ENCODE measurements at places on chromosomes 6 and 20. TPM values are rescaled to one million over a fixed set of nuclear protein-coding genes. Genes with fewer than 3 reads are reported as not detected.
A peak's percentile ranks its signal among the peaks of the same experiment; 100 is the strongest.

SIGLEC1 gene
- total RNA-seq = 8.6 TPM

PNPLA1 gene
- total RNA-seq = 0.79 TPM

DNA sequence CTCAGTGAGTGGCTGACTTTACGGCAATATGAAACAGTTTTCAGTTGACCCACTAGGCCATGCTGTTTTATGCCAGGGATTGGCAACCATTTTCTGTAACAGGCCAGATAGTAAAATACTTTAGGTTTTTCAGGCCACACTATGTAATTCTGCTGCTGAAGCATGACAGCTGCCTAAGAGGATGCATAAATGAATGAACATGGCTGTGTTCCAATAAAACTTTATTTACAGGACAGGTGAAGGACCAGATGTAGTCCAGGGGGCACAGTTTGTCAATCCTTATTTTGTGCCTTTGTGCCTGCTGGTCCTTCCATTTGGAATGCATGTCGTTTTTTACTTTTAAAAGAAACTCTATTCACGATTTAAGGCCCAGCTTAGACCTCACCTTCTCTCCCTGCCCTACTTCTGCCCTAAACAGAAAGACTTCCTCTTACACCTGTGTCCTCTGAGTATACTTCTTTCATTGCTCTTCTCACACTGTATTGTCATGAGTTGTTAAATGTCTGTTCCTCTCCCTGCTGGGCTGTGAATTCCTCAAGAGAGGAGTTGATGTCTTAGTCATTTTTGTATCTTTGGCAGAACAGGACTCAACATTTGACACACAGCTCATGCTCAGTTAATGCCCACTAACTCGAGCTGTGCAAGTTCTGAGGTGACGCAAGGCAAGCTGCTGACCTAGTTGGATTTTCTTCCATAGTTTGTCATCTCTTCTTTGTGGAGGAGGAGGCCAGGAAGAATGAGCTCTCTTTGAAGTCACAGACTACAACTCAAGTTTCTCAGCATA, 90.1 kb upstream of the MAP7 start:
- no peak overlapping the region for H3K27ac ChIP-seq
- no peaks in the 10 kb centered on the region for H3K4me1 ChIP-seq
- no peak for DNase-seq

- H3K4me3 ChIP-seq = no peak overlapping the region
- H3K27me3 ChIP-seq = no peaks in the 10 kb centered on the region
- DNase-seq = no peak
Measured at GRCh38 chr6:169224185-169224695, 29.4 kb downstream of the THBS2 start.

GRCh38 chr20:33790566-33790965, 20.6 kb upstream of the CHMP4B start:
- H3K36me3 ChIP-seq = no peaks in the 10 kb centered on the region
- H3K27ac ChIP-seq = peak overlapping the region; percentile 90
- no peaks in the 10 kb centered on the region for H3K27me3 ChIP-seq
- peak; percentile 88 for DNase-seq
- H3K4me1 ChIP-seq = peaks cover 51% of the 10 kb centered on the region
- no peak overlapping the region for H3K4me3 ChIP-seq

DNA sequence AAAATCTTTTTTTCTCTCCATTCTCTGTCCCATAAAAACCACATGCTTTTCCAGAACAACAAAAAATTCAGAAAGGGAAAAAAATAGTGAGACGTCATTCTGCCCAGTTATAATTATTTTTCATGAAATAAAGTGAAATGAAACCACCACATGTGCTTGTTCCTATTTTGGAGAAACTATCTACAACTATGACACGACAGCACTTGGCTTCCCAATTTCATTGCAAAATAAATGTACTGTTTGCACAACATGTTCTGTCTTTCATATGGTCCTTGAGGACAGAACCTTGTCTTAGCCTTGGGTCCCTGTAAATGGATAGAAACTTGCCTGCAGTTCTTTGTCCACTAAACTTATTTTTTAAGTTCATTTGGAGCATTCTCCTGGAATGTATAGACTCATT, 5.6 kb upstream of the MAN1A1 start:
- H3K4me3 ChIP-seq = no peak overlapping the region
- no peak for DNase-seq
- H3K4me1 ChIP-seq = no peaks in the 10 kb centered on the region
- H3K36me3 ChIP-seq = no peaks in the 10 kb centered on the region

- H3K27ac ChIP-seq = no peak overlapping the region
- DNase-seq = no peak
- H3K4me3 ChIP-seq = no peak overlapping the region
Measured at GRCh38 chr20:50405915-50406609, 104.1 kb upstream of the PTPN1 start.

- H3K27ac ChIP-seq = peak overlapping the region; percentile 69
- H3K36me3 ChIP-seq = no peaks in the 10 kb centered on the region
- H3K4me3 ChIP-seq = no peak overlapping the region
- no peaks in the 10 kb centered on the region for H3K27me3 ChIP-seq
Measured at GRCh38 chr6:52558266-52559000, 18.4 kb downstream of the TRAM2 start.

DNA sequence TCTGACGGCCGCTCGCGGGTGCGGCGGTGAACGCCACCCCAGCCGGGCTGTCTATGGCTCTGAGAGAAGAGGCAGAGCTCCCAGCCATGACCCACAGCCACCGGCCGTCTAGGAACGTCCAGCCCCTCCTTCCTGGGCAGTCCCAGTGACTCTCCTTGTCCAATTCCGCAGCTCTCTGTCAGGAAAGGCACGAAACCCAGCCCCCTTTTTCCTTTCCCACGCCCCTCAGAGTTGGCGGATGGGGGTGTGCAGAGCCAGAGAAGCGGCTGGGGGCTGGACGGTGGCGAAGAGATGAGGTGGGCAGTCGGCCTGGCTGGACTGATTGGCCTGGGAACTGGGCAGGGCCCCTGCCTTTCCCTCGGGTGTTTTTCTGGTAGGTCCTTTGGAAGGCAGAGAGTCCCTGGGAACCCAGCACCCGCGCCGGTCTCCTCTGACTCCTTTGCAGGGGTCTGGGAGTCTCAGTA, 1.5 kb downstream of the EBF4 start:
- H3K36me3 ChIP-seq = no peaks in the 10 kb centered on the region
- H3K27me3 ChIP-seq = peaks cover 73% of the 10 kb centered on the region
- no peak for DNase-seq
- H3K4me3 ChIP-seq = no peak overlapping the region

DNA sequence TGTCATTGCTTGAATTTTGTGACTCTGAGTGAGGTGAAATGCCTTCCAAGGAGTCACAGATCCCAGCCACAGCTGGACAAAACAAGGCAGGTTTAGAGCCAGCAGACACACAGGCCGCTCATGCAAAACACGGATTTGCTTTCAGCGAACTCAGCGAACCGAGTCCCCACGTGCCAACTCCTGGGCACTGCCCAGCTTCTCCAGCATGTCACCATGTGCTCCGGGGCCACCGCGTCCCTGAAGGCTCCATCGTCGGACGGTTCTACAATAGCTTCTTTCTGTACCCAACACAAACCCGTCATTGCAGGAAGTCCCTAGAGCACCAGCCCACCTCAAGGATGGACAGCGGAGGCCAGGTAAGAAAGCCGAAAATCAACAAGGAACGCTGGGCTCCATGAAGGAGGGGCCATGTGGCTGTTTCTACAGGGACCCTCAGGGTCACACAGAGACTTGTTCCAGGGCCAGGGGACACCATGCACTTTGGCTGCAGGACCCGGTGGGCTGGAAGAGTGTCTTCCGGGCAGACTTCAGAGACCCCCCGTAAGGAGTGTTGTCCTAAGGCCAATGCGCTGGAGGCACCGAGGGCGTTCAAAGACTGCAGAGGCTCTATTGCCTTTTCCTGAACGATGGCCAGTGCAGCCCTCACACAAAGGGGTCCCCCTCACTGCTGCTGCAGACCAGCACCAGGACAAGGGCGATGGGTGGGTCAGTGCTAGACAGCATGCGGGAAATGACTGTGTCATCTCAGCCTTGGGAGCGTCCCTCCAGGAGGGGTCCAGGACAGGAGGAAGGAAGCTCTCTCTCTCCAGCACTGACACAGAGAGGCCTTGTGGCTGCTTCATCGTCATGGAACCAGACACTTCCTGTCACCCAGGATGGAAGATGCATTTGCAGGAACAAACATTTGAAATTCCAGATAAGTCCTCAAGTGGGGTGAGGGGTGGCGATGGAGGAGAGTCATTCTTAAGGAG, 19.8 kb downstream of the DACT2 start:
- no peaks in the 10 kb centered on the region for H3K4me1 ChIP-seq
- H3K27ac ChIP-seq = no peak overlapping the region
- no peaks in the 10 kb centered on the region for H3K36me3 ChIP-seq
- no peak for DNase-seq
- no peaks in the 10 kb centered on the region for H3K27me3 ChIP-seq
- H3K4me3 ChIP-seq = no peak overlapping the region

DNA sequence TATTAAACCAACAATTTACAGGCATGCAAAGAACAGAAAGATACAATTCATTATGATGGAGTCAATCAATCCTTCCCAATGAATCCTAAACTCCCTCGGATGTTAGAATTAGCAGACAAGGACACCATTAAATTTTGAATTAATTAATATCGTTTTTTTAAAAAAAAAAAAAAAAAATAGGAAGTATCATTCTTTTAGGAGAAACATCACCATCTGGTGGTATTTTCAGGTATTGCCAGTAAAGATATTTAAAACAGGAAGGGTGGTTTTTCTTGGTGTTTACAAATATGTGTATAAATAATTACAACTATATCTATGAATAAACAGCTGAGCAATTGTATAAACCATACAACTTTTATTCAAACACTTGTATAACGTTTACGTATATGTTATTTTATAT, 564.4 kb downstream of the HAO1 start:
- H3K4me1 ChIP-seq = no peaks in the 10 kb centered on the region
- H3K27ac ChIP-seq = no peak overlapping the region
- DNase-seq = no peak
- H3K4me3 ChIP-seq = no peak overlapping the region

- H3K36me3 ChIP-seq = no peaks in the 10 kb centered on the region
- no peak overlapping the region for H3K4me3 ChIP-seq
- peaks cover 24% of the 10 kb centered on the region for H3K4me1 ChIP-seq
- H3K27ac ChIP-seq = no peak overlapping the region
Measured at GRCh38 chr6:100462706-100463629, 1.8 kb downstream of the SIM1 start.

GRCh38 chr20:41086402-41087324, 50.7 kb upstream of the PLCG1 start:
- H3K27me3 ChIP-seq = no peaks in the 10 kb centered on the region
- no peak overlapping the region for H3K4me3 ChIP-seq
- H3K27ac ChIP-seq = peak overlapping the region; percentile 33

GRCh38 chr6:133055441-133055966, 185.7 kb upstream of the EYA4 start:
- H3K36me3 ChIP-seq = no peaks in the 10 kb centered on the region
- H3K27ac ChIP-seq = no peak overlapping the region
- DNase-seq = no peak
- H3K4me3 ChIP-seq = no peak overlapping the region

GRCh38 chr6:163469459-163469985, 55.0 kb downstream of the QKI start:
- H3K27ac ChIP-seq = no peak overlapping the region
- H3K36me3 ChIP-seq = no peaks in the 10 kb centered on the region
- no peak for DNase-seq
- H3K4me3 ChIP-seq = no peak overlapping the region

DNA sequence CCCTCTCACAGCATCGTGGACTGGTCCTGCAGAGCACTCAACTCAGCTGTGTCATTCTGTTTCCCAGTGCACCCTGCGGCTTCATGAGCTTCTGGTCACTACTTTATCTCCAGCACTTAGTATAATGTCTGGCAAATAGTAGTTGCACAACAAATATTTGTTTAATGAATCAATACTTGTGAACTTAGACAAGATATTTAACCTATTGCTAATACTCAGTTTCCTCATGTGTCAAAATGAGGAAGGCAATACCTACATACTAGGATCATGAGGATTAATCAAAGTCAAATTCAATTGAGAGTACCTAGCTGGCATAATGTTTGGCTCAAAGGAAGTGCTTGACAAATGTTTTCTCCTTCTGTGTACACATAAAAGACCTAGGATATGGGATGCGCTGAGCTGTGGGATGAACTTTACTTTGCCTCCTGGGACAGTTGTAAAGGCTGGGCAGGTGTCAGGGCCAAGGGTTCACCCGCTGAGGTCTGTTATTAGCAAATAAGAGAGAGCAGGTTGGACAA, 86.3 kb downstream of the FNDC1 start:
- DNase-seq = no peak
- H3K27me3 ChIP-seq = no peaks in the 10 kb centered on the region
- no peak overlapping the region for H3K4me3 ChIP-seq
- H3K27ac ChIP-seq = no peak overlapping the region
- no peaks in the 10 kb centered on the region for H3K4me1 ChIP-seq

All from transverse colon (tissue), 4 donors.